ENCODE measurements at places on chromosomes 12 and 14.

DNA sequence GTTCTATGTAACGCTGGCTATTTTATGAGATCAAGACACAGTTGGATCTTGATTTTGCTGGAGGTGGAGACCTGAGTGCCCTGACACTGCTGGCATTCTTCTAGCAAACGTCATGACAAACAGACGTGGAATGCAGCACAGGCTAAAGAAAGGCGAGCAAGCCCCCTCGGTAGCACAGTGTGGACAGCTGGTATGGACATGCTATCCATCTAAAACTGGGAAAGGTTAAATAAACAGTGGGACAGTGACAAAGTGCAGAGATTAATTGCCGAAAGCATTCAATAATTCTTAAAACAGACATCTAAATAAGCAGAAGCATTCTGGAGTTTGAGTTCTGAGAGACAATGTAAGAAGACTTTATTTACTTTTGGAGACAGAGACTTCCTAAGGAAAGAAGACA lies 237.2 kb downstream of the FBXL14 start:
- H3K27me3 ChIP-seq: no peaks in the 10 kb centered on the region
- no peak overlapping the region for H3K27ac ChIP-seq
- H3K4me3 ChIP-seq: no peak overlapping the region
- H3K36me3 ChIP-seq: peaks cover 2% of the 10 kb centered on the region
- no peak for DNase-seq

- H3K27ac ChIP-seq: no peak overlapping the region
- peaks cover 50% of the 10 kb centered on the region for H3K4me1 ChIP-seq
- H3K36me3 ChIP-seq: no peaks in the 10 kb centered on the region
- no peaks in the 10 kb centered on the region for H3K27me3 ChIP-seq
- no peak for DNase-seq
- no peak overlapping the region for H3K4me3 ChIP-seq
Measured at GRCh38 chr12:15691388-15691787, 97.8 kb downstream of the EPS8 start.

DNA sequence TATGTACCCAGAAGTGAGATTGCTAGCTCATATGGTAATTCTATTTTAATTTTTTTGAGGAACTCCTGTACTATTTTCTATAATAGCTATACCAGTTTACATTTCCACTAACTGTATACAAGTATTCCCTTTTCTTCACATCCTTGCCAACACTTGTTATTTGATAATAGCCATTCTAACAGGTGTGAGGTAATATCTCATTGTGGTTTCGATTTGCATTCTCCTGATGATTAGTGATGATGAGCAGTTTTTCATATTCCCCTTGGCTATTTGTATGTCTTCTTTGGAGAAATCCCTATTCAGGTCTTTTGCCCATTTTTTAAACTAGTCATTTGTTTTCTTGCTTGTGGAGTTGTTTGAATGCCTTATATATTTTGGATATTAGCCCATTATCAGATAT lies 121.3 kb downstream of the BBS10 start:
- H3K4me1 ChIP-seq: peaks cover 11% of the 10 kb centered on the region
- peak; percentile 31 for DNase-seq
- no peak overlapping the region for H3K4me3 ChIP-seq
- no peaks in the 10 kb centered on the region for H3K36me3 ChIP-seq
- H3K27me3 ChIP-seq: no peaks in the 10 kb centered on the region
- no peak overlapping the region for H3K27ac ChIP-seq

DNA sequence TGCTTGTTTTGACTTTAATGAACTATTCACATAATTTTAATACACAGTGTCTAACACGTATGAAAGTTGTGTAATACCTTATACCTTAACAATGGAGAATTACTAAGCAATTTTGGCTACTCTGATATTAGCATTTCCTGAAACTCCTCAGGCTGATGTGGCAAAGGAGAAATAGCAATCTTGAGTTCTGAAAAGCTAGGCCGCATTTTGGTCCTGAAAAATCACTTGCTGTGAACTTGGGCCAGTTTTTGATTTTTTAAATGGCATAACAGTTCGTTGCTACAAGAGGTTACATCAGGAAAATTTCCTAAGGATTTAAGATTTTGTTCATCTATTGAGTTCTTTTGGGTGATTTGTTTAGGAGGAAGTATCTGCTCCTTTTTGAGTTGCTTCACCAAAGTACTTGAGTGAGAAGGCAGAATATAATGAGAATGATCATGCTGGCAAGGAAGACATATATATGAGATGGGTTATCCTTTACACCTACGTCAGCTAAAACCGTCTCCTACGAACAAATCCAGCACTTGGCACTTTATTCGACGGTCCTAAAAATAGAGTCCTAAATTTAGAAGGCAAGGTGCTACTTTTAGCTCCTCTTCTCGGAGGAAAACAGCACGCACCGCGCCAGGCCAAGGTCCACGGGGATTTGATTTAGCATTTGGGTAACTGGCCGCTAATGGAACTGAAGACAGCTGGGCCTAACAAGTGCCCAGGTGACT lies 32.2 kb downstream of the MIA2 start:
- H3K27me3 ChIP-seq: no peaks in the 10 kb centered on the region
- peak; percentile 60 for DNase-seq
- H3K4me1 ChIP-seq: peaks cover 29% of the 10 kb centered on the region
- H3K4me3 ChIP-seq: peak overlapping the region; percentile 96
- H3K36me3 ChIP-seq: no peaks in the 10 kb centered on the region
- peak overlapping the region; percentile 98 for H3K27ac ChIP-seq

DNA sequence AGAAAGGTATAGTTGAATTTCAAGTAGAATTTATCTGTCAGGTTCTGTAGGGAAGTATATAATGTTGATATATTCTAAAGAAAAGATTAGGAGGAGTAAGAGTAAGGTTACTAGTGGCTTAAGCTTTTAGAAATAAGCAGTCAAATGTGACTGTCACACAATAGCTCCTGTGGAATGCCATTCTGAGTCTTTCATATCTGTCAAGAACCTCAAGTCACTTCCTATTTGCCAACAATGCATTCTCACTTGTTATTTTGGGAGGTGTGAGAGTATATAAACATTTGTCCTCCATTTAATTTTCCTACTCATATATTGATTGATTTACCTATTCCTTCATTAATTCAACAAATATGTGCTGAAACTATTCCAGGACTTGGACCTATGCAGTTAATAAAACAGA lies 11.7 kb downstream of the CLEC9A start:
- DNase-seq: no peak
- no peaks in the 10 kb centered on the region for H3K4me1 ChIP-seq
- H3K27ac ChIP-seq: no peak overlapping the region
- no peaks in the 10 kb centered on the region for H3K36me3 ChIP-seq
- no peak overlapping the region for H3K4me3 ChIP-seq
- H3K27me3 ChIP-seq: no peaks in the 10 kb centered on the region

DNA sequence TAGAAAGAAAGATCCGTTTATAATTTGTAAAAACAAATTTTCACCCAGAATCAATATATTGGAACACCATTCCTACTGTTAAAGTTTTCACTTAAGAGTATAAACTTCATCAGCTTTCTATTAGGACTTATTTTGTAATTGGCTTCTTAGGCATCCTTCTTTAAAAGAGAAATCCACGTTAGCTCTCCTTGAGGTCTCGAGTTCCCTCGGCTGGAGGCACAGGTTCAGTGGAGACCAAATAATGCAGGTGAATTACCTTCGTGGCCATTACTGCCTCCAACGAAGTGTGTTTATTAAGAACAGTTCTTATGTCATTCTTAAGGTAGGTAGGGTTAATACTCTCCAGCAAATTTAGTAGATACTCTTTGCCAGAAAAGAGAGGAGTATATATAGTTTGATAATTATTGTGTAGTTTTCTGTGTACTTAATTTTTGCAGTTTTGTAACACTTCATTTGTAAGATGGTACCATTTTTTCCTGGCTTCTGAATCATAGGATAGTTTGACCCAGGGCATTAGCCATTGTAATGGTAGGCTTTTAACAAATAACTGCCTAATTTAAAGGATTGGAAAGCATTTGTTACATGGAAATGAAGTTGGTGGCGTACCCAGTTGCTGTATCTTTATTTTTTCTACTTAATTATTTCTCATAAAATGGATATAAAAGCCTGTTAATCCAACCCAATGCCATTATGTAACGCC lies 2.2 kb downstream of the CALM1 start:
- H3K4me3 ChIP-seq: peak overlapping the region; percentile 80
- peaks cover 50% of the 10 kb centered on the region for H3K36me3 ChIP-seq
- H3K4me1 ChIP-seq: peaks cover 10% of the 10 kb centered on the region

DNA sequence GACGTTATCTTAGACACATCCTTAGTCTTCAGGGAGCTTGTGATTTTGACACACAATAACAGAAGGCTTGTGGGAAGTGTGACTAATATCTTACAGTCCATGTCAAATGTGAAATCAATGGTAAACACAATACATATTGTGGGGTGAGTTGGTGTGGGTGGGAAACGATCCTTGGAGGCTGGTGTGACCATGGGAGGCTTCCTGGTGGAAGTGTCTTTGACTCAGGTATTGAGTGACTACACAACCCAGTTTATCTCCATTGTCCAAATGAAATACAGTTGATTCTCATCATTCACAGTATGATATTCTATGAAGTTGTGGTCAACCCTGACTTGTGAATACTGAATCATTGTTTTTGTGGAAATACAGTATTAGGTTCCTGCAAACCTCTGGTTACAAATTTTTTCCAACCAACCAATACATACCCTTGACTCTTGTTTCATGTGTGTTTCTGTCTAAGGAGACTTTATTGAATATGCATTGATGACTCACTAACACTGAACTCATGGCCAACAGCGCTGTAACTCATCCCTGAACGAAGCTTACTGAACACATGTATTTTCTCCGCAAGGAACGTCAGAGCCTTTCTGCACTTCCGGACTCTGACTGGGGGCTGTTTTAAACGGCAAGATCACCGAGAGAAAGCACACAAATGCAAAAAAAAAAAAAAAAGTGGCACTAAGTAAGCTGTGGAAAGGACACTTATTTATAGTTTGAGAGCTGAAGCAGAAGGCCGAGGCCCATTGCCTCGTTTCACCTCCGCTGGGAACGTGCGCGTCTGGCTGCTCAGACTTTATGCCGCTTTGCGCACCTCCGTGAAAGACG lies 59.0 kb downstream of the CLMN start:
- H3K36me3 ChIP-seq: no peaks in the 10 kb centered on the region
- no peaks in the 10 kb centered on the region for H3K27me3 ChIP-seq
- no peak overlapping the region for H3K27ac ChIP-seq

- no peaks in the 10 kb centered on the region for H3K4me1 ChIP-seq
- no peak overlapping the region for H3K4me3 ChIP-seq
Measured at GRCh38 chr12:78571953-78572352, 292.6 kb upstream of the SYT1 start.

DNA sequence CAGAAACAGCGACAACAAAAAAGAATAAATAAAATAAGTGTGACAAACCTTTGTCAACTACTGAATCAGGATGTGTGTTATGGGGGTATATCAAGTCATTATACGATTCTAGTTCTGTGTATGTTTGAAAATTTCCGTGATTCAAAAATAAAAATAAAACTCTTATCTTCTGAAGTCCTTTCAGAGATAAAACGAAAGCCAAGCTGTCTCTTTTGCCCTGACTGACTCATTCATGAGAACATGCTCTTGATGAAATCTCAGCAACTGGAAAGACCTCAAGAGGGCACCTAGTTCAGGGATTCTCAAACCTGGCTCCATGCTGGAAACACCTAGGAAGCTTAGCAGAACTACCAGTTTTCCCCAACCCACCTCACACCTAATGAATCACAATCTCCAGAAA lies 9.2 kb downstream of the FOXN3 start:
- peak; percentile 11 for DNase-seq
- peak overlapping the region; percentile 45 for H3K4me3 ChIP-seq
- H3K36me3 ChIP-seq: peaks cover 17% of the 10 kb centered on the region

DNA sequence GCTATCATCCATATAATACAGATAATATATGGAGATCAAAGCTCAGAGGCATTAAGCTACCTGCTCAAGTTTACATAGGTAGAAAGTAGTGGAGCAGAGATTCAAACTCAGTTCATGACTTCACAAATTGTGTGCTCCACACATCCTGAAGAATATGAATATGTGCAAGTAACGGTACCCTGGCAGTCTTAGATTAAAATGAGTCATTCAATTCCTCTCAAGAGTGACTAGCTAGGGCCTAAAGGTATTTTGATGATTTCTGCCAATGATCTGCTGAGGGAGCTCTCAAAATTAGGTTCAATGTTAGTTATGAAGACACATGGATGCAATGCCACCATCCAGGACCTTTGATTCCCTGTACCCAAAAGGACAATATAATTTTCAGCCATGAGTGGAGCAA lies 58.9 kb downstream of the GRIP1 start:
- H3K27ac ChIP-seq: no peak overlapping the region
- H3K36me3 ChIP-seq: no peaks in the 10 kb centered on the region
- no peak overlapping the region for H3K4me3 ChIP-seq
- no peaks in the 10 kb centered on the region for H3K27me3 ChIP-seq
- DNase-seq: peak; percentile 30

DNA sequence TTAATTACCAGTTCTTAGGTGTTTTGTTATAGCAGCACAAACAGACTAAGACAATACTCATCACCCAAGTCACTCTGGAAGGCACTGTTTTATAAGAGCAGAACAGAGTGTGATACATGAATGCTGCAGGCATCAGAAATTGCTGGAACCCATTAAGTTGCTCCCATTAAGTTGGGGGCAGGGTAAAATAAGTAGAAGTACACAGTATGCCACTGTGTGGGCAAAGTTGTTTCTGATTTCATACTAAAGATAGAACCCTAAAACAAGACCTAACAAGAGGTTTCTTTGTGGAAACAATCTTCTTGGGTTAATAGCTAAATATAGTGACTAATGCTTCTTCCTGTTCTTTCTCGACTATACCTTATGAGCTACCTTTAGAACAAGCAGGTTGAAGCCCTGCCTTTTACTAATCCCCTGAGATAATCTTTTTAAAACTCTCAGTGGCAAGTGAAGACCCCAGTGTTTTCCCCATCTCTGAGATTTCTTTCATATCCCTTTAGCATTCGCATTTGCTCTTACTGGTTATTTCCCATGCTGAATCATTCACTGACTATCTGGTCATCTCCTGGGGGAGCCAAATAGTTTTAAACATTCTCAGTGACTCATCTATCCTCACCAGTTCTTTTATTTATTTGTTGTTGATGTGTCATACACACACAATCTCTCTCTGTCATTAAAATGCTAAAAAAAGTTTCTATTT lies 52.3 kb downstream of the SOCS2 start:
- no peaks in the 10 kb centered on the region for H3K27me3 ChIP-seq
- no peaks in the 10 kb centered on the region for H3K36me3 ChIP-seq
- peaks cover 18% of the 10 kb centered on the region for H3K4me1 ChIP-seq
- peak; percentile 93 for DNase-seq
- peak overlapping the region; percentile 4 for H3K4me3 ChIP-seq

DNA sequence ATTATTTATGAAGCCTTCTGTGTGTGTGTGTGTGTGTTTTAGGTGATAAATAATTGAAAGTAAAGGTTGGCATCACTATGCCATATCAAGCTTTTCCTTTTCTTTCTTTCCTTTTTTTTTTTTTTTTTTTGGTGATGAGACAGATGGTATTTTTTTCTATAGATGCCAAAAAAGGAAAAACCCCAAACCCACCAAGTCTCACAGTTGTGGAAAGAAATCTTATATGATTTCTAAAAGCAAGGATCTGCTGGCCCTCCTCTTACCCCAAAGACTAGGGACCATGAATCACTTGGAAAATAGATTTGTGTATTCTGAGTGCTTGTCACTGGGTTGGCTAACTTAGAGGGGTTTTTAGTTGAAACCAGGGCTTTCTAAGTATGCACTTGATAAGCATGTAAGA lies 181.3 kb downstream of the TMEM117 start:
- no peaks in the 10 kb centered on the region for H3K36me3 ChIP-seq
- H3K4me3 ChIP-seq: no peak overlapping the region
- H3K27me3 ChIP-seq: no peaks in the 10 kb centered on the region
- H3K27ac ChIP-seq: no peak overlapping the region

GRCh38 chr12:62933220-62933601 lies 1.7 kb downstream of the PPM1H start:
- peaks cover 20% of the 10 kb centered on the region for H3K27me3 ChIP-seq
- H3K36me3 ChIP-seq: no peaks in the 10 kb centered on the region
- DNase-seq: no peak
- H3K27ac ChIP-seq: peak overlapping the region; percentile 61
- peaks cover 13% of the 10 kb centered on the region for H3K4me1 ChIP-seq
- peak overlapping the region; percentile 84 for H3K4me3 ChIP-seq
